ENCODE measurements at places on chromosomes 7 and 10. TPM values are rescaled to one million over a fixed set of nuclear protein-coding genes. Genes with fewer than 3 reads are reported as not detected.

Gene GIMAP6
- not detected for total RNA-seq

- H3K27me3 ChIP-seq = peaks cover 9% of the 10 kb centered on the region
- no peak overlapping the region for H3K27ac ChIP-seq
- H3K36me3 ChIP-seq = peaks cover 10% of the 10 kb centered on the region
Measured at GRCh38 chr7:128091106-128091505, 59.9 kb upstream of the LRRC4 start.

DNA sequence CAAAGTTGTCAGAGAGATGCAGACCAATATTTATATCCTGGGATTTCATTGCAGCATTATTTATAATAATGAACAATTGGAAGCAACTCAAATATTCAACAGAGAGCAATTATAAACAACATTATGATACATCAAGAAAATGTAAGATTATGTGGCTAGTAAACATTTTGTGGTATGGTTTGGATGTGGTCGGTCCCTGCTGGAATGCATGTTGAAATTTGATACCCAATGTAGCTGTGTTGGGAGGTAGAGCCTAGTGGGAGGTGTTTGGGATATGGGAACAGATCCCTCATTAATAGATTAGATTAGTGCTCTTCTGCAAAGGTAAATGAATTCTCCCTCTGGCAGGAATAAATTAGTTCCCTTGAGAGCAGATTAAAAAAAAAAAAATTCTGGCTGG lies 350.9 kb downstream of the ANKRD30A start:
- no peak overlapping the region for H3K27ac ChIP-seq
- H3K27me3 ChIP-seq = peaks cover 1% of the 10 kb centered on the region
- peaks cover 1% of the 10 kb centered on the region for H3K4me1 ChIP-seq
- H3K36me3 ChIP-seq = no peaks in the 10 kb centered on the region
- DNase-seq = no peak
- no peak overlapping the region for H3K4me3 ChIP-seq

GRCh38 chr7:78057571-78057970 lies 259.0 kb downstream of the PHTF2 start:
- H3K27ac ChIP-seq = peak overlapping the region; percentile 76
- peaks cover 43% of the 10 kb centered on the region for H3K4me1 ChIP-seq
- H3K27me3 ChIP-seq = peaks cover 3% of the 10 kb centered on the region
- no peak for DNase-seq
- no peaks in the 10 kb centered on the region for H3K36me3 ChIP-seq

GRCh38 chr7:44505595-44505994 lies 15.1 kb upstream of the NUDCD3 start:
- no peaks in the 10 kb centered on the region for H3K4me1 ChIP-seq
- H3K36me3 ChIP-seq = peaks cover 10% of the 10 kb centered on the region
- no peak overlapping the region for H3K27ac ChIP-seq

Gene DRGX
- 65.2 TPM for total RNA-seq

Gene CDNF
- 2.2 TPM for total RNA-seq

GRCh38 chr10:70192326-70192968 lies 22.1 kb upstream of the SAR1A start:
- H3K4me3 ChIP-seq = no peak overlapping the region
- H3K27me3 ChIP-seq = peaks cover 3% of the 10 kb centered on the region
- peaks cover 3% of the 10 kb centered on the region for H3K4me1 ChIP-seq
- H3K27ac ChIP-seq = no peak overlapping the region
- no peak for DNase-seq

- no peak overlapping the region for H3K4me3 ChIP-seq
- no peak overlapping the region for H3K27ac ChIP-seq
- H3K36me3 ChIP-seq = no peaks in the 10 kb centered on the region
Measured at GRCh38 chr10:35463878-35464277, 127.6 kb downstream of the CCNY start.

Gene FAM3C
- total RNA-seq = 19.9 TPM

DNA sequence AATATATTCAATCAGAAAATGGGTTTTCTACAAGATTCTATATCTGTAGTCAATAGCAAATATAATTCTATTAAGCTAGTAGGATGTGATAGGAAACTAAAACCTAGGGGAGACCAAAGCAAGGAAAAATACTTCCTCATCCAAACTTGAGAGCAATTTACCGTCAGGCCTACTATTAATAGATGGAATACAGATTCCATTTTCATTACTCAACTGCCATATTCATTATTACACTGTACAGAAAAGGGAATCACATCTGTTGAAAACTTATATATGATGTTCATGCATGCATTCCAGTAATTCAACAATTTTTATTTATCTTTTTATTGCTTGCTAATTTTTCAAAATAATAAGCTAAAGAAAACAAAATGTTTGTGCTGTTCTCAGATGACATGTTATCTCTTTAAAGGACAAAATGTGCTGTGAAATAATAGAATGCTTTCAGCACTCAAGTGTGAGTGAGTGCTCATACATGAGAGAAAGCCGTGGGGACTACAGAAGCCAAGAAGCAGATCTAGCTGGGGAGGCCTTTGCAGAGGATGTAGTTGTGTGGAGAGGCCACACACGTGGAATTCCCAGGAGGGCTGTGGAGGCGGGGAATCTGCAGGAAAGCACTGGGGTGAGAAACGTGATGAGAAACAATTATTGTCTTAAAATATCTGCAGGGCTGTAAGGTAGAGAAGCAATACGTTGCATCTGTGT lies 110.0 kb downstream of the EGFR start:
- no peaks in the 10 kb centered on the region for H3K36me3 ChIP-seq
- H3K27me3 ChIP-seq = peaks cover 25% of the 10 kb centered on the region
- H3K4me1 ChIP-seq = peaks cover 52% of the 10 kb centered on the region
- H3K27ac ChIP-seq = peak overlapping the region; percentile 88
- DNase-seq = peak; percentile 81

GRCh38 chr7:157018328-157018996 lies 8.0 kb upstream of the MNX1 start:
- H3K36me3 ChIP-seq = no peaks in the 10 kb centered on the region
- peaks cover 19% of the 10 kb centered on the region for H3K4me1 ChIP-seq
- no peak overlapping the region for H3K27ac ChIP-seq
- H3K4me3 ChIP-seq = peak overlapping the region; percentile 31
- peaks cover 37% of the 10 kb centered on the region for H3K27me3 ChIP-seq
- no peak for DNase-seq
